Ovary (tissue), 10 donors: ENCODE measurements at places on chromosomes 7 and 10. TPM values are rescaled to one million over a fixed set of nuclear protein-coding genes. Genes with fewer than 3 reads are reported as not detected.

GRCh38 chr7:156675721-156676120, 35.1 kb downstream of the RNF32 start:
- no peak for DNase-seq

DNA sequence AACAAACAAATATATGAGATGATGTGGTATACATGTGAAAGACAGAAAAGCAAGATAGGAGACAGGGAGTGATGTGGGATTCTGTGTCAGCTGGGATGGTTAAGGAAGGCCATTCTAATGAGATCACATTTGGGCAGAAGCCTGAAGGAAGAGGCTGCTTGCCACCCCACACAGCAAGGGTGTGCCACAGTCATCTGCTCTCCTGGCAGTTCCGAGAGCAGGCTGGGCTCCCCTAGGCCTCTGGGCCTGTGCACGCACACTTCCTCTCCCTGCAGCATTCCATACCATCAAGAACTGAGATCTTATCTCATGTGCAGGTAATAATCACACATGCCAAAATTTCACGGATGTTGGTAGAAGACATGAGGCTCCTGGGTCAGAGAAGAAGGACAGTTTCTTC, 43.1 kb downstream of the SYPL1 start:
- no peak for DNase-seq

DNA sequence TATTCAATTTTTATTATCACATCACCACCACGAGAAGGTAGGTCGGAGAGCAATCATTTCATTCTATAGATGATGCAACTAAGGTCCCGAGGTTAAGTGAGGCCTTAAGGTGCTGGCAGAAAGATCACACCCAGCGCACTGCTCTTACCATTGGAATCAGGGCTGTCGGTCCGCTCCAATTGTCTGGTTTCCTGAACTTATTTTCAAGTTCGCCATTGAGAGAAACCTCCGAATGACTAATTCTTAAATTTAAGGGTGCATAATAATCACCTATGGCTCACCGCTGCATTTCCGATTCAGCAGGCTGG, 625 bp upstream of the GSTO2 start:
- DNase-seq: no peak

DNA sequence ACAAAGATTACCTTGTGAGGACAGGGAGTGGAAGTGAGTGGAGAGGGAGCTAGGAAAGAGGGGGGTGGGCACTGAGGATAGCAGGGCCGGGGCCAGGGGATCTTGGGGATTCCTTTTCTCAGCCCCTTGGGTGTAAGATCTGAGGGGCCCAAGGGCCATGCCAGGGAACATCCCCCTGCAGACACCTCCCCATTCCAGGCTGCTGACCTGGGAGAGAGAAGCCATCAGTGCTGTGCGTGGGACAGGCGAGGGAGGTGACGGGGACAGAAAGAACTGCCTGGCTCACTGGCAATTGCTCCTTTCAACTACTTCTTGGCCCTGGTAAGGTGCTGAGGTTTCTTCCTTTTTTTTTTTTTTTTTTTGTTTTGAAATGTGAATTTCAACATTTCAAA, 12.0 kb upstream of the BTBD16 start:
- DNase-seq: no peak

DNA sequence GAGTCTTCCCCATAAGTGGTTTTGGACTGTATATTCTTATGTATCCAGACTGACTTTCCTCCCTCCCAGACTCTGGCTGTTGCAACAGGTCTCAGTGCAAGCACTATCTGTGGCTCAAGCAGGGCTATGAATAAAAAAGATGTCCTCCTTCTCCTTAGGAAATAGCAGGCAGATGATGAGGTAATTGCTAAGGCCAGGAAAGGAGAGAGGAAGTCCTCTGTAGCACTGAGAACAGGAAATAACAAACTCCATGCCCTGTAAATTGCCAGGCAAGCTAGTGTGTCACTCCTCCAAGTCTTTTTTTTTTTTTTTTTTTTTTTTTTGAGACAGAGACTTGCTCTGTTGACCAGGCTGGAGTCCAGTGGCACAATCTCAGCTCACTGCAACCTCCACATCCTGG, 900.1 kb downstream of the TYW1 start:
- no peak for DNase-seq

- DNase-seq: peak; percentile 4
Measured at GRCh38 chr7:41917-42565, 150.3 kb upstream of the FAM20C start.

GRCh38 chr10:35639021-35639727, 2.9 kb downstream of the FZD8 start:
- DNase-seq: no peak

- DNase-seq: no peak
Measured at GRCh38 chr7:51785171-51785570, 468.6 kb upstream of the COBL start.

DNA sequence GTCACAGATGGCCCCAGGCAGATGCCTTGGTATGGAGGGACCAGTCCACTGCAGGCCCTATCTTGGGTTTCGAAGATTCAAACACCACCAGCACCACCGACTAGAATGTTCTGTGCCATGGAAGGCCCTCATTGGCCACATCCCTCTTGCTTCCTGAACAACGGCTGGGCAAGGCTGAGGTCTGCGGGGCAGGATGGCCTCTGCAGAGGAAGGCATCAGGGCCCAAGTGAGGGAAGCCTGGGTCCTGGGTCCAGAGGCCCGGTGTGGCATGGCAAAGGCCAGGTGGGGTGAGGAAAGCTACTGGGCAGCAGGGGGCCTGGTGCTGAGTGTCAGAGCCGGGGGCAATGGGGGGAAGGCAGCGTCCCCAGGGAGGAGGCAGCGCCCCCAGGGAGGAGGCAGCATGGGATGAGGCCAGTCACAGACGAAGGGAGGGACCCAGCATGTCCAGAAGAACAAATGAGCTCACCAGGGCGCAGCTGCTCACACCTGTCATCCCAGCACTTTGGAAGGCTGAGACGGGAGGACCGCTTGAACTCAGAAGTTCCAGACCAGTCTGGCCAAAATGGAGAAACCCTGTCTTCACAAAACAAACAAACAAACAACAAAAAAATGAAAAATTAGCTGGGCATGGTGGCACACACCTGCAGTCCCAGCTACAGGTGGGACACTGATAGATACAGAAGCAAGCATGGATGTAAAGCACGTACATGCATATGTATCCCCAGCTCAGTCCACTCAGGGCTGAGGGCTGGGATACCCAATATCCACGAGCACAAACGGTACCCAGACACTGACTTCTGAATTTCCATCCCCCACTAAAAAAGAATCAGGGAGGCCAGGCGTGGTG, 64.4 kb downstream of the PROSER2 start:
- DNase-seq: no peak

DNA sequence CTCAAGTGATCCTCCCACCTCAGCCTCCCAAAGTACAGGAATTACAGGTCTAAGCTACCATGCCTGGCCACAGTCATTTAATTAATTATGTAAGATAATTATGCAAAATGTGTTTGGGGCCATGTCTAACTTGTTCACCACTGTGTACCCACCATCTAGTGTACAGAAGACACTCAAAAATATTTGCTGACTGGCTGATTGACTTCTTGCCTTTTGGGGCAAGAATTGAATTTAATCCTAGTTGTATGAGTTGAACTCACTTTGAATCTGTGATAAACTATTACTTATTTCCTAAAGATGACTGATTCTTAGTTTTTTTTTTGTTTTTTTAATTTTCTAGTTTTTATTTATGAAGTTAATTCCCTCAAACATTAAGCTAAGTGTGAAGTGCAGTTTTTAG, 15.8 kb upstream of the ZC3HAV1L start:
- DNase-seq: no peak

GRCh38 chr10:59012839-59013238, 163.6 kb upstream of the PHYHIPL start:
- no peak for DNase-seq

GRCh38 chr7:98085674-98086073, 21.0 kb upstream of the LMTK2 start:
- no peak for DNase-seq

DNA sequence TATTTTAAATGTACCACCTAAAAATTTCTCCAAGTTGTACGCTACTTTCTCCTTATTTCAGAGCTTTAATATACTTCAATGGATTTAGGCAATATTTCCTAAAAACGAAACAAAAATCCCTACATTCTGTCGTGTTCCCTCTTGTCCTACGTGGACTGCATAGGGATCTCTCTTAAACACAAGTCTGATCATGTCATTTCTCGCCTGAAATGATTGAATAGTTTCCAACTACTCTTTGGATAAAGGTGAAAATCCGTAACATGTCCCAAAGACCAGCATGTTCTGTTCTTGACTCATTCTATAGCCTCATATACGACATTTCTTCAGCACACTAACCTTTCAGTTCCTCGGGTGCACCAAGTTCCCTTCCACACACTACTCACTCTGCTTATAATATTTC, 17.7 kb upstream of the TPK1 start:
- DNase-seq: no peak

DNA sequence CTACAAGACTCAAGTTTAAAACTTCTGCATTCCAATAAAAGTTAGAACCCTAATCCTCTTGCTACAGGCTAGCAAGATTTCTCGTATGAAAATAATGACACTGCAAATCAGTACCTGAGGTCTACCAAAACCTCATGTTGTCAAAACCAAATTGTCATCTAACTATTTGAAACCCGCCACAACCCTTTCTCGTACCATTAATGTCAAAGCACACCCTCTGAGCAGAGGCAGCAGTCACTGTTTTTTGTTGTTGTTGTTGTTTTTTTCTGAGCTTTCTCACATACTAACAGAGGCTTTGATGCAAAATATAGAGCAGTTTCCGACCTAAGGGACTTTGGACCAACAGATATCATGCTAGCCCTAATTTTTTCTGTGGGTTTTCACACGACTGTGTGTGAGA, 563.9 kb upstream of the C7orf33 start:
- no peak for DNase-seq

DNA sequence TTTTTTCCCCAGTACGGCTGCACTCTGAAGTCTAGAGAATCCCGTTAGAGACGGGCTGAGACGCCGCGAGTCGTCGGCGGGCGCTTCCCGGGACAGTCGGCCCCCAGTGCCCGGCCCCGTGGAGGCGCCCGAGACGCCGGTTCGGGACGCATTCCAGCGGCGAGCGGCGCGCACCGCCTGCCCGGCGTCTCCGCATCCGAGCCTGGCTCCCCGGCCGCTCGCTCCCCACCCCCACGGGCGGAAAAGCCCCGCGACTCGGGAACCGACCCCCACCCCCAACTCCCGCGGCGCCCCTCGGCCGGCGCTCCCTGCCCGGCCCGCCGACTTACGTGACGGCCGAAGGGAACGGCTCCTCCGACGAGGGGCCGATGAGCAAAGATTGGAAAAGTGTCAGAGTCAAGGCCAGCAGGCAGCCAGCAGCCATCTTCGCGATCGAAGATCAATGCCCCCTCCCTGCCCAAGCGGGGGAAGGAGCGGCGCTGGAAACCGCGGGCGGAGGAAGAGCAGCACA, 486 bp downstream of the CACNA2D1 start:
- DNase-seq: peak; percentile 41

GRCh38 chr7:41566581-41566980, 136.3 kb downstream of the INHBA start:
- no peak for DNase-seq

The VGF gene
- total RNA-seq: not detected

The BUB3 gene
- 59.7 TPM for total RNA-seq

The TAS2R41 gene
- 0.50 TPM for total RNA-seq

The CYP3A7 gene
- not detected for total RNA-seq

The TAF3 gene
- total RNA-seq: 8.0 TPM

The SPDYE16 gene
- 0.62 TPM for total RNA-seq

The PYROXD2 gene
- total RNA-seq: 4.6 TPM
